ENCODE measurements at places on chromosomes 12 and 14. TPM values are rescaled to one million over a fixed set of nuclear protein-coding genes. Genes with fewer than 3 reads are reported as not detected.

- no peak overlapping the region for H3K4me3 ChIP-seq
- no peak for DNase-seq
- no peak overlapping the region for H3K27ac ChIP-seq
- H3K36me3 ChIP-seq = peaks cover 33% of the 10 kb centered on the region
These were observed 23.0 kb downstream of the SFSWAP start for GRCh38 chr12:131733874-131734273.

Gene WIF1
- total RNA-seq = 0.46 TPM

DNA sequence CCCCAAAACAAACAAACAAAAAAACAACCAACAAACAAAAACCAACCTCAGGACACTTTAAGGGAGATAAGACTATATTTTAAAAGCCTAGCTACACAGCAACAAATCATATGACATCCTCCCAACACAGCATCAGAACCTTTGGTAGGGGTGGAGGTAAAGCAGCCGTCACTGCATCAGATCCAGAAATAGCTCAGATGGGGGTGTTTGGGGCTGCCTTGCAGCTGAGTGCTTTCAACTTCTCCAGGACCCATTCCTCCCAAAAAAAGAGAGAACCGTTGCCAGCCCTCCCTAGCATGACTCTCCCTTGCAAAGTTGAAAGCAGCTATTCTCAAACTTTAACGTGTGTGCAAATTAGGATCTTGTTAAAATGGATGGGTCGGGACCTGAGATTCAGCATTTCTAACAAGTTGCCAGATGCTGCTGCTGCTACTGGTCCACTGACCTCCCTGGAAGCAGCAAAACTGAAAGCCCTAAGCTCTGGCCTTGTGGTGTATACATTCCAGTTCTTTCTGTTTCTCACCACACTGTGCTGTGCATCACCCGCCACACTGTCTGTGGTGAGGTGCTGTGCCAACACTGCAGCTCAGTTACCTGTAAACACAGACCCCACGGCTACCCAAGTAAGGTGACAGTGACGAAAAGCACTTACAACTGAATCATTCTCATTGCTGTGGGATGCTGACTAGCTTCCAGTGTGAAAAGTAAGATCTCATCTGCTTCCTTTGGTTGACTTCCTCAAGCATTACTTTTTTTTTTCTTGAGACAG lies 54.0 kb downstream of the SLC38A1 start:
- H3K27me3 ChIP-seq = no peaks in the 10 kb centered on the region
- H3K36me3 ChIP-seq = no peaks in the 10 kb centered on the region
- no peak overlapping the region for H3K4me3 ChIP-seq

- H3K36me3 ChIP-seq = no peaks in the 10 kb centered on the region
- no peaks in the 10 kb centered on the region for H3K4me1 ChIP-seq
- DNase-seq = no peak
These were observed 75.6 kb upstream of the TMEM132C start for GRCh38 chr12:128191380-128191779.

Gene DEPDC4
- total RNA-seq = 1.6 TPM

Gene FRMD6
- total RNA-seq = 3.0 TPM

GRCh38 chr12:114866331-114866730 lies 182.4 kb upstream of the TBX3 start:
- H3K4me3 ChIP-seq = no peak overlapping the region
- H3K27me3 ChIP-seq = no peaks in the 10 kb centered on the region
- H3K36me3 ChIP-seq = no peaks in the 10 kb centered on the region
- no peaks in the 10 kb centered on the region for H3K4me1 ChIP-seq

DNA sequence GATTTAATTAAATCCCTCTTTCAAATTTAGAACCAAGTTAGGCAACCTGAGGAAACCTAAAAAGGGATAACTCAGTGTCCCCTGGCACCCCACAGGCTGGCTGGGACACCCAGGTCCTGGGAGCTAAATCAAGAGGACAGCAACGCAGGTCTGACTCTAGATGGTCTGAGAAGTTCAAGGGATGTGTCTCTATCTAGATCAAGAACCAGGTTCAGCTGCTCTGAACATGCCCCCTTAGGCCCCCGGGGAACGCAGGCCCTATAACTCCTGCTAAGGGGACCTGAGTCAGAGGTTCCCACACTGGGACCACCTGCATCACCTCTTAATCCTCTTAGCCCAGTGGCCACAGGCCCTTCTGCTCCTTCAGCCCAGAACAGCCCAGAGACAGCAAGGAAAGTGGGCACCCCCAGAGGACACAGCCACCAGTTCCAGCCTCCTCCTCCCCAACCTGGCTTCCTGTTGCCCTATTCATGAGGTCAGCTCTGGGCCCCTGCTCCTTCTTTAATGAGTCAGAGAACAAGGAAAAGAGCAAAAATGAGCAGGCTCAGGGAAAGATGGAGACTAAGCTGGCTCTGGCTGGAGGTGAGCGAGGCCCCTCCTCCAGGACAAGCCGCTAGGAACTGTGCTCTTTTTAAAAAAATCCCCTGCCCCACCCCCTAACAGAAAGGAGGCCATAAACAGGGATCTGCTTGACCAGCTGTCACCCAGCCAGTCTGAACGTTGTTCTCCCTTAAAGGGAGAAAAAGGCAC lies 10.8 kb downstream of the PITPNM2 start:
- H3K27me3 ChIP-seq = no peaks in the 10 kb centered on the region
- H3K4me3 ChIP-seq = no peak overlapping the region
- no peaks in the 10 kb centered on the region for H3K36me3 ChIP-seq
- H3K4me1 ChIP-seq = peaks cover 36% of the 10 kb centered on the region
- H3K27ac ChIP-seq = peak overlapping the region; percentile 56
